Activated effector memory CD4-positive, alpha-beta T cell treated with anti-CD3 and anti-CD28 coated beads, Interleukin-2, amount 50 U/mL, for 16 hours (primary cell): ENCODE measurements at places on chromosomes 7 and 10.

- DNase-seq, result no peak
These were observed 38.1 kb upstream of the SLC39A12 start for GRCh38 chr10:17913604-17914003.

- no peak for DNase-seq
These were observed 17.2 kb downstream of the TSPAN13 start for GRCh38 chr7:16770657-16771329.

- no peak for DNase-seq
These were observed 1.0 kb upstream of the LRRTM3 start for GRCh38 chr10:66924674-66925345.

DNA sequence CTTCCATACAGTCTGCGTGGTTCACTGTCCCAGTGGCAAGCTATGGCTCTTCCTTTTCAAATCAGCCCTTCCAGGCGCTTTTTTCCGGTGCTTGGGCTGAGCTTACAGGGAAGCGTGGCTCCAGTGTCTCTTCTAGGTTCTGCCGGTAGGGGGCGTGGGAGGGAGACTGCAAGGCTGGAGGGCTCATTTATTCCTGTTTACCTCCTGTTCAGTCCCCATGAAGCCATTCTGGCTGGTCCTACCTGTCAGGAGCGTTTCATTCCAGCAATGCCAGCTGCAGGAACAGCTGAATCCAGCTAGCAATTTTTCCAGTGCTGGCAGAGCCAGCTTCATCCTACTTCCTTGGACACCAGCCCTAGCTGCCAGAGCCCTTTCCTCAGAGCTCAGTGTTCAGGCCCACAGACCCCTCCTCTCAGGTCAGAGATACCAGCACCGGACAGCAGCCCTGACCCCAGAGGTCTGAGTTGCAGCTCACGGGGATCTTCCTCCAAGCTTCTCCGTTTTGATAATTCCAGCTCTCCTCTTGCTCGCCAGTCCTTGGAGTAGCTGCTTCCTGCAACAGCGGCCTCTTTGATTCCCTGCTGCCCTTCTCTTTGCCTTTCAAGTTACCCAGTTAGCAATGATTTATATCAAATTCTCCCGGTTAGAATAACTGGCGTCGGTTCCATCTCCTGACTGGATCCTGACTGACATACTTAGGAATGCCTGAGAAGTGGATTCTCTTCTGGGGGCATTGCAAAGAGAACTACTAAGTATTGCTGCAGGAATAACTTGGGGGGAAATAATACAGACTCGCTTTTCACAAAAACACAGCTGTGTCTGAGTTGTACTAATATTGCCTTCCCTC, 129.8 kb downstream of the FRMD4A start:
- DNase-seq, result no peak

DNA sequence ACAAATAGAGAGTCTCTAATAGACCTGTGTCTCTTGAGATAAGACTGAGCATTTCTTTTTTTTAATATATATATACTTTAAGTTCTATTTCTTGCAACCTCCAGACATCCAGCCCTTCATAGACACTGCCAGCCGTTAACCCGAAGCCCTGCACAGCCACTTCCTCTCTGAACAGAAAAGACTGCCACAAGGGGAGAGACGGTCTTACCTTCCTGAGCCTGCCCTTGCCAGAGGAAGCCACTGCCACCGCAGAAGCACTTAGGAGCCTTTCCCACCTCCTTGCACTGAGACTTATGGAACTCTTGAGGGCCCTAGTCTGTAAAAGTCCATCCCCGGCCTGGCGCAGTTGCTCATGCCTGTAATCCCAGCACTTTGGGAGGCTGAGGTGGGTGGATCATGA, 31.8 kb upstream of the PRSS1 start:
- no peak for DNase-seq
